ENCODE measurements at places on chromosomes 3 and 15.

GRCh38 chr3:150627557-150627956 is 24.4 kb downstream of the SELENOT start:
- DNase-seq: no peak

- DNase-seq: no peak
These were observed 50.7 kb downstream of the ADCY5 start for GRCh38 chr3:123397921-123398785.

DNA sequence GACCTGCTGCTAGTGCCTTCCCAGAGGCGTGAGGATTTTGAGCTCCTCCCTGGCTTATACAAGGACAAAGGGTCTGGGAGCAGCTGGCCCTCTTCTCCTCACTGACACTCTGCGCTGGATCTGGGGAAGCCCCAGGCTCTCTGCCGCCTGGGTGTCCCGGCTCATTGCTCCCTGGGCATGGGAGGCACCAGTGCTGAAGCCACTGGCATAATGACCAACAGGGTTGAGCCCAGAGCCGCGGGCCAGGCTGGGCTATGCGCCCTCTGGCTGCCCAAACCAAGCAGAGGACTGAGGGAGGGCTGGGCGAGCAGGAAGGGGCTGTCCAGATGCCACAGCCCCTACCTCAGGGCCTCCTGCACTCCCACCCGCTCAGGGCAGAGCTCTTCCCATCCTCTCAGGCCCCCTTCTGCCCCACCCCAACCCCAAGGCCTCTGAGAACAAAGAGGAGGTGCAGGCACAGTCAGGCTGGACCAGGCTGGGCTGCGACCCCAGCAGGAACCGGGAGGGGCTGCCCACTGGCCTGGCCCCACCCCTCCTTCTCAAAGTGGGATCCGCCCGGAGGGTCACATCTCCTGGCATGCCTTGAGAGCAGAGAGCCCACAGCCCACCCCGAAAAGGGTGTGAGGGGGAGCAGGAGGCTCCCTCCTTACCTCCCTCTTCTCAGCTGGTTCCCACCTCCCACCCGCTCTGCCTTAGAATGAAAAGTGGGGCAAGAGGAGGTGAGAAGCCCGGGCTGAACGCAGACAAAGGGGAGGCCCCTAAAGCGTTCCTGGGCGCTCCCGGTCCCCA is 1.6 kb downstream of the LINGO1 start:
- no peak for DNase-seq

DNA sequence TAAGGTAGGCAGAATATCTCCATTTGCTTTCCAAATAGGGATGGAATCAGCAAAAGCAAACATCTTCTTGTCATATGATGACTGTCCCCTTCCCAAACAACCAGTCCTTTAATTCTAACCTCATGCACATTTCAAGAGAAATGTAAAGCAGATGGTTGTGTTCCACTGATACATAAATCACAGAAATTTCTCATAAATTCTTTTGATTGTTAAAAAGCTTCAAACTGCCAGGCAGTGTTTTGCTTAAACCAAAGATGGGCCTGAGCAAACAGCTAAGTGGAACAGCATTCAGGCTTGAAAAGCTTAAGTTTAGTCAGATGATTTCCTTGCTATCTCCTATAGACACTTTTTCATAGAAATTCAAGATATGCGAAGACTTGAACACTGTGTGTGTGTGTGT is 74.3 kb upstream of the SOX2 start:
- no peak for DNase-seq

- no peak for DNase-seq
These were observed 31.3 kb upstream of the RAB6B start for GRCh38 chr3:133926736-133927539.

DNA sequence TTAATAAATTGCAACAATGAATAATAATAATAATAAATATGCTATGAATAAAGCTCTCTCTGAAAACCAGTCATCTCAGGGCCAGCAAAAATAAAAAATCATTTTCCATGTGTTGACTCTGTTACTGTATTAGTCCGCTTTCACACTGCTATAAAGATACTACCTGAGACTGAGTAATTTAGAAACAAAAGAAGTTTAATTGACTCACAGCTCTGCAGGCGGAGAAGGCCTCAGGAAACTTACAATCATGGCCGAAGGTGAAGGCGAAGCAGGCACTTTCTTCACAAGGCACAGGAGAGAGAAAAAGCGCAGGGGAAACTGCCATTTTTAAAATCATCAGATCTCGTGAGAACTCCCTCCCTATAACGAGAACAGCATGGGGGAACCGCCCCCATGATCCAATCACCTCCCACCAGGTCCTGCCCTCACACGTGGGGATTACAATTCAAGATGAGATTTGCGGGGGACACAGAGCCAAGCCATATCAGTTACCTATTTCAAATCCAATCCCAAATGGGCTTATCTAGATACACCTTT is 224.1 kb downstream of the IGSF11 start:
- no peak for DNase-seq
